ENCODE measurements at places on chromosomes 7 and 10.

DNA sequence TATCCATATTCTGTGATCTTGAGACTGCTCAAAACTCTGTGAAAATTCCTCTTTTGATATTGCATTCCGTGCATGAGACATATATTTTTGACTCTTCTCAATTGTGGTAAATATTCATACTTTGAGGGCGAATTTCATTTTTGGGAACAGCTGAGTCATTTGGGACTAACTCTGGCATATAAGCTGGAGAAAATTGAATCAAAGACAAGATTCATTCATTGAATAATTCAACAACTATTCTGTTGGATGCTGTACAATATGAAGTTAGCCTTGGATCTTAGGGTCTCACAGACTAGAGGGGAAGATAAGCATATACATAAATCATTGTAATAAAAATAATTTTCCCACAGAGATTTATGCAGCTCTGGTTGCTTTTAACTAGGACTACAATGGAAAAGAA lies 183.2 kb upstream of the NEBL start:
- DNase-seq = no peak

- DNase-seq = no peak
Measured at GRCh38 chr7:4884164-4884563, 648 bp upstream of the RADIL start.

DNA sequence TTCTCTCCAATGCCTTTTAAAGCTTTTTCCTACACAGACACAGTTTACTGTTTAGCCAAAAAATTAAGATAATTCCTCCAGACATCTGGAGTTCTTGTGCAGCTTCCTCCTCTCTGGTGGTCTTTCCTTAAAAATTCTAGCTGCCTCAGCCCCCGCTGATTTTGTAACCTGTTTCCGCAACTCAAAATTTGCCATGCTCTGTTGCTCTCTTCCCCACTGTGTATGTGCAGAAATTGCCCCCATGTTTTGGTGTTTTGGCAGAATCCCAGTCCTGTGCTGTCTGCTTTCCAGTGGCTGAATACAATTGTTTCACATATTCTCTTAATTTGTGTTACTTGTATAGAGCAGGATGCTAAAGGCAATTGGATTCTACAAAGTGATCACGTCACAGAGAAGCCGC lies 151.7 kb upstream of the PRSS1 start:
- DNase-seq = no peak

GRCh38 chr10:44361109-44361508 lies 23.8 kb downstream of the CXCL12 start:
- no peak for DNase-seq

DNA sequence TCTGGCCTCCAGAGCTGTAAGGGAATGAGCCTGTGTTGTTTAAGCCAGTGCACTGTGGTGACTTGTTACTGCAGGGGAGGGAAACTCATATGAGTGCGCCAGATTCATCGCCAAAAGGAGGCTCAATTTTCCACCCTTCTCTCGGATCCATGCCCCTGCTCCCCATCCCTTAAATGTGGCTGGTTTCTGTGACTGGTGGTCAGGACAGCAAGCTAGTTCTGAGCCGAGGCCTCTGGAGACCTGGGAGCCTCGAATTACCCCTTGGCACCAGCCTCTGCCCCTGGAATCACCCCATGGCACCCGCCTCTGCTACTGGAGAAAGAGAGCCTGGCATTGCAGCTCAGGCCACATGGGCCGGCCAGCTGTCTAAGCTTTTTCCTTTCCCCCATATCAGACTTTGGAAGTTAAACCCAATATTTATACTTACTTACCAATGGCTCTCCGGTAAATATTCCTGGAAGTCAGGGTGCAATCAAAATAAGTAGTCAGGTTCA lies 39.9 kb upstream of the RBM33 start:
- no peak for DNase-seq
